ENCODE measurements at places on chromosomes 1 and 21. TPM values are rescaled to one million over a fixed set of nuclear protein-coding genes. Genes with fewer than 3 reads are reported as not detected.

DNA sequence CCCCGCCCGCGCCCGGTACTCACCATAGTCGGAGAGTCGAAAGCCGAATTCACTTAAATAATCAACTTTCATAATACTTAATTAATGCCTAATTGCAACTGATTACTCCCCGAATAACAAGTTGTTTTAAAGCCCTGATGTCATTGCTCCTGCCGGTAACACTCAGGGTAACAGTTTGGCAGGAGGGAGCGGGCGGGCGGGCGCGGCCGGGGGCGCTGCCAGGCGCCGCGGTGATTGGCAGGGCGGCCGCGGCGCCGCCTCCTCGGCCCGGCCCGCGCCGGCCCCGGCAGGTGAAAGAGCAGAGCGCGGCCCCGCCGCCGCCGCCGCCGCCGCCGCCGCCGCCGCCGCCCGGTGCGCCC is 102.2 kb downstream of the CASZ1 start:
- no peaks in the 10 kb centered on the region for H3K36me3 ChIP-seq
- no peak for DNase-seq
- H3K27me3 ChIP-seq = peaks cover 28% of the 10 kb centered on the region
- H3K27ac ChIP-seq = no peak overlapping the region
- H3K4me3 ChIP-seq = peak overlapping the region; percentile 68

The RHBDL2 gene
- not detected for total RNA-seq

The OR2AJ1 gene
- total RNA-seq = not detected

- no peaks in the 10 kb centered on the region for H3K36me3 ChIP-seq
- H3K27ac ChIP-seq = no peak overlapping the region
- no peak for DNase-seq
- peaks cover 22% of the 10 kb centered on the region for H3K4me1 ChIP-seq
Observed at GRCh38 chr21:32411350-32412161, 950 bp upstream of the EVA1C start.

GRCh38 chr1:119676571-119677206 is 28.6 kb upstream of the ZNF697 start:
- H3K36me3 ChIP-seq = no peaks in the 10 kb centered on the region
- DNase-seq = no peak
- H3K4me1 ChIP-seq = peaks cover 33% of the 10 kb centered on the region
- no peaks in the 10 kb centered on the region for H3K27me3 ChIP-seq
- H3K27ac ChIP-seq = no peak overlapping the region

DNA sequence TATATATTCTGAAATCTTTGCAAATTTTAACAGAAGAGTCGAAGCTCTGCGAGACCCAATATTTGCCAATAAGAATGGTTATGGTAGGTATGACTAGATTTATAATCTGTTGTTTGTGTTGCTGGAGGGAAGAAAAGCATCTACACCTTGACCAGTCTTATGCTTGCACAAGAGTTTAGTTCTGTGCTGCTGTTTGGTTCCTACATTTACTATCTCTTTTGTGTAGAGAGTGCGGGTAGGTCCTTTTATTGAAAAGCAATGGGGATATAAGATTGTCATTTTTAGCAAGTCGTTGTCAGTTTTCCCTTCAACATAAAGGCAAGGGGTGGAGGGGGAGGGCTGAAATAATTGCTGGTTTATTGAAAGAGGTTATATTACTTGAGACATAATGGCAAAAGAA is 396 bp downstream of the ELAVL4 start:
- H3K4me1 ChIP-seq = no peaks in the 10 kb centered on the region
- H3K27ac ChIP-seq = no peak overlapping the region
- no peaks in the 10 kb centered on the region for H3K36me3 ChIP-seq
- no peak overlapping the region for H3K4me3 ChIP-seq

- DNase-seq = no peak
- H3K27me3 ChIP-seq = no peaks in the 10 kb centered on the region
- no peaks in the 10 kb centered on the region for H3K36me3 ChIP-seq
- no peak overlapping the region for H3K4me3 ChIP-seq
- no peak overlapping the region for H3K27ac ChIP-seq
Observed at GRCh38 chr1:77014073-77014788, 147.0 kb downstream of the ST6GALNAC5 start.

The UTS2 gene
- total RNA-seq = not detected

DNA sequence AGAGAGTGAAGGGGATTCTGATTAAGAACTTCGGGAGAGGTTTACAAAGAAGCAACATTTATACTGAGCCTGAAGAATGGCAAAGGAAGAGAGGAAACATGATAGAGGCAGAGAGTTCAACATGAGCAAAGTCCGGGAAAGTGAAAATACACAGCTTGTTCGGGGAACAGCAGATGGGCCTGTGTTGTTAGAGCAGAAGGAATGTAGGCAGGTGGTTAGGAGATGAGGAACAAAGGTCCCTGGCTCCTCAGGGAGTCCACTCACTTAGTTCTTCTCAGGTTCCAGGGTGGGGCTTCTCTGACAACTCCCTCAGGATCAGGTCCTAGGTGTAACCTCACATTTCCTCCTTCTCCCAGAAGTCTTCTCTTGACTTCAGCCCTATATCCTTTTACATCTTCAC is 5.1 kb upstream of the ZNF326 start:
- H3K36me3 ChIP-seq = no peaks in the 10 kb centered on the region
- peaks cover 8% of the 10 kb centered on the region for H3K4me1 ChIP-seq
- no peaks in the 10 kb centered on the region for H3K27me3 ChIP-seq
- H3K4me3 ChIP-seq = no peak overlapping the region

DNA sequence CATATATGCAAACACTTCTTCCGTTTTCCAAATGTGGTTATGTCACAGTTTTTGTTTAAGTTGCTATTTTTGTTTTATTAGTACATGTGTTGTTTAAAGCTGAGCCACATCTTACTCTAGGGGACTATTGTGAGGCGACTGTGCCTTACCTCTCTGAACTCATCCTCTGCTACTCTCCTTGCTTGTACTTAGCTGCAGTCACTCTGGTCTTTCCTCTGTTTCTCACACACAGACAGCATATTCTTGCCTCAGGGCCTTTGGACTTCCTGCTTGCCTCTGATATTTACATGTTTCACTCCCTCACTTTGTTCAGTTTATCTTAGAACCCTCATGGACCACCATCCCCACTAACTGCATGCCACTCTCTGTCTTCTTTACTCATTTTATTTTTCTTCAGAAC is 101.1 kb downstream of the MACF1 start:
- DNase-seq = no peak
- H3K4me1 ChIP-seq = no peaks in the 10 kb centered on the region
- H3K4me3 ChIP-seq = no peak overlapping the region

DNA sequence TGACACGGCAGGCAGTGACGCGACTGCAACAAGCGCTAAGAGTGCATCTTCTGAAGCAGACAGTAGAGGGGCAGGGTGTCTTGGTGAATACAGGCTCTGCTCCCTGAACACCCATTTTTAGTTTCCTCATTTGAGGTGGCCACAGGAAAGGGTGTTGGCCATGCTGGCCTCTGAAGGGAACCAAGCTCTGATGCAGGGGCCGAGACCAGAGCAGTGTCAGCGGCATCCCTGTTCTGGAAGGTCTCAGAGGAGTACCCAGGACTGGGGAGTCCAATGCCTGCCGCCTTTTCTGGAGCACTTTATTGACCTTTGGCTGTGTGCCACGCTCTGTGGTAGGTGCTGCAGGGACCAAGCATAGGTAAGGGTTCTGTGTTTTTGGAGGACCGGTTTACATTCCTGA is 100.4 kb downstream of the KCNJ6 start:
- no peaks in the 10 kb centered on the region for H3K4me1 ChIP-seq
- no peak overlapping the region for H3K4me3 ChIP-seq
- no peaks in the 10 kb centered on the region for H3K36me3 ChIP-seq
- peaks cover 23% of the 10 kb centered on the region for H3K27me3 ChIP-seq
- no peak for DNase-seq

GRCh38 chr21:31997191-31997590 is 124.4 kb downstream of the HUNK start:
- no peak overlapping the region for H3K27ac ChIP-seq
- H3K27me3 ChIP-seq = no peaks in the 10 kb centered on the region
- peaks cover 9% of the 10 kb centered on the region for H3K4me1 ChIP-seq
- no peak for DNase-seq
- peaks cover 50% of the 10 kb centered on the region for H3K36me3 ChIP-seq
- no peak overlapping the region for H3K4me3 ChIP-seq

DNA sequence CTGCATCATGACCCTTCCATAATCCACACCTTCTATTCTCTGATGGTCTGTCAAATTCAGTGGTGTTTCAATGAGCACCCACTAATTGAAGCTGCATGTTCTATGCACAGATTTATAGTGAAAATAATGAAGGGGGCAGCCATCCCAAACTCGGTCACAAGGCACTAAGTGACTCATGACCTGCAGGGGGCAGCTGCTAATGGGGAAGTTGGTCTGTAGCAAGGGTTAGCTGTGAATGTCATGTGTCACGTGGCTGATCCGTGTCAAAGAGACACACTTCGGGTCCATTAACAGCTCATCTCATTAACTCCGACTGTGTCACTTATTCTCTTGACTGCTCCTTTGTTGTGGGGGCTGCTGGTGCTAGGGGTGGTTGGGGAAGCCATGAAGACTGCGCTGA is 306.6 kb downstream of the PCP4 start:
- no peak overlapping the region for H3K27ac ChIP-seq
- H3K27me3 ChIP-seq = peaks cover 34% of the 10 kb centered on the region
- H3K36me3 ChIP-seq = no peaks in the 10 kb centered on the region
- H3K4me3 ChIP-seq = no peak overlapping the region

- H3K27ac ChIP-seq = peak overlapping the region; percentile 94
- no peaks in the 10 kb centered on the region for H3K36me3 ChIP-seq
- peaks cover 37% of the 10 kb centered on the region for H3K4me1 ChIP-seq
- peak overlapping the region; percentile 77 for H3K4me3 ChIP-seq
- no peak for DNase-seq
Observed at GRCh38 chr1:10033359-10033845, 644 bp downstream of the UBE4B start.

DNA sequence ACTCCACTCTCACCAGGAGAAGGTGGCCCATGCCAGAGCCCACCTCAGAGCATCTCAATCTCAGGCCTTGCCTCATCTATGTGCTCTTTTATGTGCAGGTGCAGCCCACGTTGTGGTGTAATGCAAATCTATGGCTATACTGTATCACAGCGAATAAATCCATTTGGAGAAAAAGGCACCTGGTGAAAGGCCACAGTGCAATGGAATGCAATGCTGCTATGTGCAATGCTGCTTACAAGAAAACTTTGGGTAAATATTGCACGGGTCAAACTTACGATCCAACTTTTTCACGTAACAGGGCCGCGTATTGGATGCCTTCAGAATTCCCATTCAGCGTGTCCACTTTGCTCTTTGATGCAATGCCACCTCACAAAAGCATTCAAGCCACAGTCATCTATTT is 13.5 kb downstream of the ZBTB18 start:
- H3K27ac ChIP-seq = no peak overlapping the region
- no peaks in the 10 kb centered on the region for H3K27me3 ChIP-seq
- DNase-seq = no peak
- H3K4me1 ChIP-seq = peaks cover 37% of the 10 kb centered on the region

GRCh38 chr1:101262630-101263348 is 26.0 kb downstream of the S1PR1 start:
- DNase-seq = no peak
- peaks cover 54% of the 10 kb centered on the region for H3K4me1 ChIP-seq
- H3K27ac ChIP-seq = peak overlapping the region; percentile 77
- no peaks in the 10 kb centered on the region for H3K36me3 ChIP-seq
- no peaks in the 10 kb centered on the region for H3K27me3 ChIP-seq
- H3K4me3 ChIP-seq = no peak overlapping the region

DNA sequence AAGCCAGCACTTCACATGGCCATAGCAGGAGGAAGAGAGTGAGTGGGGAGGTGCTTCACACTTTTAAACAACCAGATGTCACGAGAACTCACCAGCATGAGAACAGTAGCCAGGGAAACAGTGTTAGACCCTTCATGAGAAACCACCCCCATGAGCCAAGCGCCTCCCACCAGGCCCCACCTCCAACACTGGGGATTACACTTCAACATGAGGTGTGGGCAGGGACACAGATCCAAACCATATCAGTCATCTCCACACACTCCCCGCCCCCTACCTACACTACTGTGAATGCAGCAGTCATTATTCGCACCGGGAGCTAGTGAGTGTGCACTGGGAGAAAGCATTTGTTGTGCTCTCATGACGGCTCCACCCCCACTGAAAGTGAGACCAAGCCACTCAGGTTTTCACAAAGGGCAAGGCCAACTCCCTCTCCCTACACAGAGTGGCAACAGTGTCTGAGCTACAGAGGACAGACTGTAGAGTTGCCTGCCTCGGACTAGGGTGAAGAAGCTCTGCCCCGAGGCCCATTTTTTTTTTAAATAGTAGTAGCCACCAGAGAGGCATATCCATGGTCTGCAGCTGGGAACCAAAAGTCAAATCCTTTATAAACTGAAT is 125.6 kb downstream of the BARHL2 start:
- H3K4me1 ChIP-seq = no peaks in the 10 kb centered on the region
- no peak overlapping the region for H3K4me3 ChIP-seq
- no peak overlapping the region for H3K27ac ChIP-seq
- no peaks in the 10 kb centered on the region for H3K36me3 ChIP-seq
- peaks cover 18% of the 10 kb centered on the region for H3K27me3 ChIP-seq

The KRTAP12-2 gene
- not detected for total RNA-seq

The USH2A gene
- 0.04 TPM for total RNA-seq

GRCh38 chr1:40652468-40652867 is 13.0 kb downstream of the RIMS3 start:
- H3K27ac ChIP-seq = no peak overlapping the region
- no peaks in the 10 kb centered on the region for H3K36me3 ChIP-seq
- peaks cover 13% of the 10 kb centered on the region for H3K4me1 ChIP-seq
- peaks cover 5% of the 10 kb centered on the region for H3K27me3 ChIP-seq
- H3K4me3 ChIP-seq = no peak overlapping the region

The PDE4B gene
- 21.0 TPM for total RNA-seq

The LRRC38 gene
- not detected for total RNA-seq

GRCh38 chr1:237570530-237570929 is 320.2 kb downstream of the ZP4 start:
- no peaks in the 10 kb centered on the region for H3K27me3 ChIP-seq
- no peak overlapping the region for H3K27ac ChIP-seq
- no peak overlapping the region for H3K4me3 ChIP-seq
- DNase-seq = no peak

The KRTAP19-1 gene
- not detected for total RNA-seq

DNA sequence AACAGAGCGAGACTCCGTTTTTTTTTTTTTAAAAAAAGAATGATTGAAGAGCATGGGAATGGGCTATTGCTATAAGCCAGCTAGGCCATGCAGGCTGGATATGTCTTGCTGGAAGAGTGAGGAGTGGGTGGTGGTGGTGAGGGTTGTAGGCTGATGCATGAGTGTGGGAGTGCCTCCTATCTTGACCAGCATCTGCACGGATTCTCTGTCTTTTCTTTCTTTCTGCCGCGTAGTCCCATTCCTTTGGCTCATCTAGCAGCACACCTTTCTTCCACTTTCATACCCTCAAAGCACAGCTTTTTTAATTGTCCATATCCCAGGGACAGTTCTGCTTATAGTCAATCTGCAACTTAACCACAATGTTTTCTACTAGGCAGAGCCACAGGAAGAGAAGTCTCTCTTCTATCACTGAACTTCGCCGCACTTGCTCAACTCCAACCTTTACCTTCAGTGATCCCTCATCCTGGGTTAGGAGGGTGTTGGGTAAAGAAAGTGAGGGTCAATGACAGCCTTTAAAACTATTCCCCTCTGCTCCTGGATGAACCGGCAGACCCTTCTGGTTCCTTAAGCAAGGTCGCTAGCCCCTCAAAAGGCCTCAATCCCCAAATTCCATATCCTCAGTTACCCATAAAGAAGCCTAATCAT is 15.2 kb downstream of the ADCY10 start:
- H3K27ac ChIP-seq = no peak overlapping the region
- no peaks in the 10 kb centered on the region for H3K4me1 ChIP-seq
- H3K27me3 ChIP-seq = no peaks in the 10 kb centered on the region

The OR14K1 gene
- not detected for total RNA-seq

GRCh38 chr1:168656485-168656884 is 72.5 kb downstream of the DPT start:
- no peaks in the 10 kb centered on the region for H3K36me3 ChIP-seq
- no peak for DNase-seq
- no peak overlapping the region for H3K27ac ChIP-seq
- H3K27me3 ChIP-seq = no peaks in the 10 kb centered on the region
- no peaks in the 10 kb centered on the region for H3K4me1 ChIP-seq
- H3K4me3 ChIP-seq = no peak overlapping the region
